ENCODE measurements at places on chromosomes 7 and 10.

DNA sequence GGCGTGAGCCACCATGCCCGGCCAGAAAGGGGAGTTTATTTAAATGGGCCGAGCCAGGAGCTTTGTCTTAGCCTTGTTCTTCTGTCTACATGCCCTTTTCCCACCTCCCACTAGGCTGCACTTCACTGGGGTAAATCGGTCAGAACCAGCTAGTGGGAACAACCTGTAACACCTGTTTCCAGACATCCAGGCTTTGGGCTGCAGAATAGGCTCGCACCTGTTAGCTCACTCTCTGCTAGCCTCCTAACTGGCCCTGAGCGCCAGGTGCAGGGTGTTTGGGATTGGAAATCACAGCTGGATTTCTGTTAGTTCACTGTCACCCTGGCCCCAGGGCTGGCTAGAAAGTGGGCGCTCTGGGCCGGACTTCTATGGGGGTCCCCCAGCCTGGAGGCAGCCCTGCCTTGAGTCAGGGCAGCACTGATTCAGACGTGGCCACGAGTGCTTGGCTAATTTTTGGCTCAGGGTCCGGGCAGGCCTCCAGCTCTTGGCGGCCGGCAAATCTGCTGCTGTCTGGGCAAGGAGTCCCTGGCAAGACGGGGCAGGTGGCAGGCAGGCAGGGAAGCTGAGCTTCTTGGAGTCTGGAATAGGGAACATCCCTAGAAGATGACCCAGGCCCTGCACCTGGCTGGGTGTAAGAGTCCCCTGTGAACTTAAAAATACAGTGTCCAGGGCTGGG, 48.6 kb downstream of the GTF2IRD1 start:
- DNase-seq: no peak

DNA sequence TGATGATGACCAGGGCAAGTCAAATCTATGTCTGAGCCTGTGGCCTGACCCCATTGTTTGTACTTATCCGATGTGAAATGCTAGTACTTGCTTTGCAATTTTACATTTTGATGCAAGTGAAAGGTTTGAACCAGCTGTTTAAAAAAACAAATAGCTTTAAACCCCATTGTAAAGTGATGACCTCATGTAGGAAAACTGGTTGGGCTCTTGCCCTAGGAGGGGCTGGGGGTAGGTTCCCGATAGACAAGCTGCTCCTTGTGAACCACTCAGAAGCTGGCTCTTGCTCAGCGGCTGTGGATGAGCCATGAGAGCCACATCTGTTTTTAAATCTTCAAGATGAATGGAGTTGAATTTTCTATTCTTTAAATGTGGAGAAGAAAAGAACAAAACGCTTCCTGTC, 185.3 kb downstream of the WDR11 start:
- DNase-seq: no peak

- peak; percentile 74 for DNase-seq
These were observed 12.2 kb upstream of the PDK4 start for GRCh38 chr7:95608359-95609173.

- no peak for DNase-seq
These were observed 74.6 kb upstream of the EGFR start for GRCh38 chr7:54944179-54944578.

DNA sequence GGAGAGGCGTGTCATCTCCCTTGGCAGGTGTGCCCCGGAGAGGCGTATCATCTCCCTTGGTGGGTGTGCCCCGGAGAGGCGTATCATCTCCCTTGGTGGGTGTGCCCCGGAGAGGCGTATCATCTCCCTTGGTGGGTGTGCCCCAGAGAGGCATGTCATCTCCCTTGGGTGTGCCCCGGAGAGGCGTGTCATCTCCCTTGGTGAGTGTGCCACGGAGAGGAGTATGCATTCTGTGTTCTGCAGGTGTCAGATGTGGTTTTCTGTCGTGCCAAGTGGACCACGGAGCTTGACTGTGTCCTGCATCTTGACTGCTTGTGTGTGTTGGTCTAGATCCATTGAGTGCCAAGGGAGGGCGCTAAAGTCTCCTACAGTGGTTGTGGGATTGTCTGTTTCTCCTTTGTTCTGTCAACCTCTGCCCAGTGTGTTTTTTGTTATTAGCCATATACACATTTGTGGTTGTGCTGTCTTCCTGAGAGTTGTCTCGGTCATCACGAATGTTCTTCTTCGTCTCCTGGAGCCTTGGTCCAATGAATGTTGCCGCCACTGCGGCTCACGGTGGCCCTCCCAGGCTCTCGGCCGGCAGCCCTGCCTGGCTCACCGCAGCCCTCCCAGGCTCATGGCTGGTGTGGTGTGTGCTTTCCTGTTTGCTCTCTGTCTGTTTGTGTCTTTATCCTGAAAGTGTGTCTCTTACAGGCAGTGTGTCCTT, 96.8 kb downstream of the INPP5A start:
- DNase-seq: no peak

DNA sequence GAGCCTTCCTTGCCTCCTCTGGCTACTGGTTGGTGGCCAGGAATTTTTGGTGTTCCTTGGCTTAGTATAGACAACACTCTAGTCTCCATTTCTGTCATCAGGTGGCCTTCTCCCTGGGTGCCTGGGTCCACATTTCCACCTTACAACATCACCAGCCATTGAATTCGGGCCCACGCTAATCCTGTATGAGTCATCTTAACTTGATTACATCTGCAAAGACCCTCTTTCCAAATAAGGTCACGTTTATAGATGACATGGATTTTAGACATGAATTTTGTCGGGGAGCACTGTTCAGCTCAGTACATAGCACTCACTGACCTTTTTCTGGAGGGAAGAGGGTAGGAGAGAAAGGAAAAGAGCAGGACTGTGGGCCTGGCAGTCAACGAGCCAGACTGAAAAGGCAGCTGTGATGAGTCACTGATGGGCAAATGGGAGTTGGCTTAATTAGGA, 39.4 kb downstream of the MMRN2 start:
- DNase-seq: no peak

GRCh38 chr10:13730306-13730652, 143.5 kb downstream of the PRPF18 start:
- DNase-seq: no peak

DNA sequence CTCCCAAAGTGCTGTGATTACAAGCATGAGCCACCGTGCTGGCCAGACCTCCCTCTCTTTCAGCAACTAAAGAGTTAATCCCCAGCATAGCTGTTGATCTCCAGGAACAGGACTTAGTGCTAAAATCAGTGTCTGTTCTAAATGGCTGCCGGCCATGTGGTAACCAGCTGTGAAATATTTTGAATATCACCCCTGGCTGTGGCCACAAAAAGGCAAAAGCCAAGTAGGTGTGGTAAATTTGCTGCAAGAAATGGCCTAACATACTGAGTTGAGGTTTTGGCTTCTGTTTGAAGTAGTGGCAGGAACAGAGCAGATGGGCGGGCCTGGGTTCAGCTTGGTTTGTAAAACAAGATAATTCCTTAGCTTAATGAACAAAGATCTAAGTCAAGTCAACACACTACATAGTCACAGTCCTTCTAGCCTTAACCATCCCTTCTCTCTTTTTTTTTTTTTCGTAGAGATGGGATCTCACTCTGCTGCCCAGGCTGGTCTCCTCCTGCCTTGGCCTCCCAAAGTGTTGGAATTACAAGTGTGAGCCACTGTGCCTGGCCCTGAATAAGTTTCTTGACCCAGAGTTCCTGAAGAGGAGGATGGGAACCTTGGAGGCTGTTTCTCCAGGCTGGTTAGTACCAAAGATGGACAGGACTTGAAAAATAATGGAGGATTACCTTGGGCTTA, 22.7 kb upstream of the AGFG2 start:
- no peak for DNase-seq

DNA sequence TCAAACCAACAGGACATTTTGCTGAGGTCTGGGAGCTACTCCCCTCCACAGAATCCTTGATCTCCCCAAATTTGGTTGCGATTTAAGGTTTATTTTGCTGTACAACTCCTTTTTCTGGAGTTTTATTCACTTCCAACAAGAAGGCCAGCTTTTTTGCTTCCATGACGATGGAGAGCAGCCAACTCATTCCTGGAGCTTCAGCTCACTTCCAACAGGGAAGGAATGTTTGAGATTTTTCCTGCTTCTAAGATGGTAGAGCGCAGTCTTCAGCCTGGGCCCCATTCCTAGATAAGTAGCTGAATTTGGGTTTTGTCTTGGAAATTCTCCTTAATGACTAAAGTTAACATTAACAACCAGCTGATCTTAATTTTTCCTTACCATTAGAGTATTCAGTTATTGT, 30.9 kb upstream of the CREB3L2 start:
- DNase-seq: no peak

- no peak for DNase-seq
These were observed 82.0 kb downstream of the TMEM168 start for GRCh38 chr7:112708236-112708635.

DNA sequence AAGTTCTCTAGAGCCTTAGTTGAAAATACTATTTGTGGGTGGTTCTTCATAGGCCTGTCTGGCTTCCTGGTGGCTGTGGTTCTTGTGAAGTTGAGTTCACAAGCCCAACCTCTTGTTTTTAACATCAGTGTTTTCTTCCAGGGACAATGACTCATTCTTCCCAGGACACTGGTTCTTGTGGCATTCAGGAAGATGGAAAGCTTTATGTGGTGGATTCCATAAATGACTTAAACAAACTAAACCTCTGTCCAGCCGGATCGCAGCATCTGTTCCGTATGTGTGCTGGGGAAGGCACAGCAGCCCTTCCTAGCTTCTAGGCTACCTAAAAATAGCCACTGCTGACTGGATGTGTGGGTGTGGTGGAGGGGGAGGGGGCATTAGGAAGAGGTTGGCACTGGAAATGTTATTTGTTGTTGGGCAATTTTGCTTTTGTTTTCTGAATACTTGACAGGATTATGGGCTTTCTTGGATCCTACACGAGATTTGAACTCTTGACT, 3.9 kb downstream of the LSMEM1 start:
- no peak for DNase-seq

GRCh38 chr7:95324431-95324830, at the start of gene PON1:
TSS of gene PON1 (minus strand) at chr7:95324532. CDS start at chr7:95324475, 57 bp downstream.
- peak; percentile 53 for DNase-seq

- DNase-seq: no peak
These were observed 51.5 kb upstream of the PIP4K2A start for GRCh38 chr10:22765660-22766547.

GRCh38 chr7:115805458-115805857, 225.1 kb downstream of the TFEC start:
- no peak for DNase-seq

DNA sequence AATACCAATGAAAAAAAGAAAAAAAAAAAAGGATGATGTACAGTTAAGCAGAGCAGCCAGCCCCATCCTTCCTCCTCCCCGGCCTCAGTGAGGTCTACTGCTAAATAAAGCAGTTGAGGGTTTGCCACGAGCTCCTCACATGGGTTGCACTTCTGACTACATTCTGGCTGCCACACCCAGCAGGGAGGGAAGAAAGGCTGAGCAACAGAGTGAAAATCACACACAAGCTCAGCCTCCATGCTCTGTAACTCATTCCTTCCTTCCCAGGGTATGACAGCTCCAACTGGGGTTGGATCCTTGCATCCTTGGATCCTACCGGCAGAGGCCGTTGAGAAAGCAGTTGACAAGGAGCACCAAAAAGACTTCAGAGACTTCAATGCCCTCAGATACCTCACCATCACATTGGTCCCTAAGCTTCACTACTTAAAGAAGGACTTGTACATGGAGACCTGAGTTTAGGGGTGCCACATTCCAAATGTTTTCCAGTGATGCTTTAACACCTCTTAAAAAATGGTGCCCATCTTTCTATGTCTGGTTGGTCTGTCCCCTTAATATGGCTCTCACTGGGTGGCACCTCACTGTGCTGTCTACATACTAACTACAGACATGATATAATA, 52.9 kb upstream of the PIK3CG start:
- no peak for DNase-seq

- no peak for DNase-seq
These were observed 29.8 kb upstream of the CDC14C start for GRCh38 chr7:48894574-48894973.

DNA sequence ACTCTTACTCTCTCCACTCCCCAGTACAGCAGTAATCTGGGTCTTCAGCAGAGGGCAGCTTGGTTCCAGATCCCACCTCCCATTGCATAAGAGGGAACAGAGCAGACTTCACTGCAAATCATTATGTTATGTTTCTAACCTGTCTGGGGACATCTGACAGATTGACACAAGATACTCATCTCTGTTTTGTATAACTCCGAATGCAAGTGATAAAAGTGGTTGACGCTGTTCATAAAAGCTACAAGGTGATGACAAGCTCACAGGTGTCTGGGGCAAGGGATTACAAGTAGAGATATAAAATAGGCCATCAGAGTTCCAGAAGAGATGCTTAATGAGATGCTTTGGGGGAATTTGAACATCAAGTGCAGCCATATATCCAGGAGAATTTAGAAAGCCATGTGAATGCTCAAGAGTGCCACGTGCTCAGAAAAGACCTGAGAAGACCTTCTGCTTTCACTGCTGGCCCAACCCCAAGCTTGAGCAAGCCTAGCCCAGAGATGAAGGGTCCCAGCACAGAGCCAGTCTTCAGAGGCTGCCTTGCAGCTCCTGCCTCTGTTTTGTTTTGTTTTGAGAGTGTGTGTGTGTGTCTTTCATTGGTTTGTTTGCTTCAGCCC, 80.6 kb downstream of the VSTM2A start:
- DNase-seq: no peak

DNA sequence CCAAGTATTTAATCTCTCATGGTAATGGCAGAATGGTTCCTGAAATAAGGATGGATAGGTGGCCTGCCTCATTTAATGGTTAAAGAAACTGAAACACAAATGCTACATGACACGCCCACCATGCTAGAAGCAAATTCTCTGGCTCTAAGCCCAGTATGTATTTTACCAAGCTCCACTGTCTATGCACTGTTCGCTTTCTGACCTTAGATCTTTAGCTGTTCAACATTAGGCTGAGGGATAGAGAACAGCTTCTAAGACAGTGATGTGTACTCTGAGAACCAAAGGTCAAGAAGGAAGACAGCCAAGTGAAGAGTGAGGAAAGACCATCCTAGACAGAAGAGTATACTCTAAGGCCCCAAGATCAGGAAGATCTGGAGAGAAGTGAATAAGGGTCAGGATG, 26.6 kb downstream of the FAM3C start:
- no peak for DNase-seq

- no peak for DNase-seq
These were observed 97.3 kb downstream of the DNAH11 start for GRCh38 chr7:21640105-21640504.

DNA sequence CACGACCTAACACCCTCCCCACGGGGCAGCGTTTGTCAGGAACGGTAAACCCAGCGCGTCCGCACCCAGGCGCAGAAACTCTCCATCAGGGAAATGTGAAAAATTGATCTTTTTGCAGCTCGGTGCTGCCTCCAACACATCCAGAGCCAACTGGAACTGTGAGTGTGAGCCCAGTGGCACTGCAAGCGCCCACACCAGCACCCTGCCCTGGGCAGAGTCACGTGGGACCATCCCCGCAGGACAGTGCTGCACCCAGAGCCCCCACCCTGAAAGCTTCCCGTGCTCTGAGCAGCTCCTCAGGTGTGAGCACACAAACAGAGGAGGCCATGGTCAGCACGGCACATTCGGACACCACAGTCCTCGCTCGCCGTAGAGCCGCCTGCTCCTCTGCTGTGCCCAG, 330.9 kb downstream of the DNAJB6 start:
- no peak for DNase-seq

GRCh38 chr10:7186387-7187018, 224.3 kb downstream of the SFMBT2 start:
- DNase-seq: no peak

GRCh38 chr10:101015582-101015973, 15.4 kb downstream of the PDZD7 start:
- DNase-seq: no peak

GRCh38 chr10:43822631-43823580, 174.2 kb upstream of the ZNF32 start:
- no peak for DNase-seq

- no peak for DNase-seq
These were observed 34.5 kb upstream of the SKAP2 start for GRCh38 chr7:26898891-26899290.

All from SHP77 treated with DMSO at 0.1 percent for 48 hours (cell line).